ENCODE measurements at places on chromosomes 3 and 15.

DNA sequence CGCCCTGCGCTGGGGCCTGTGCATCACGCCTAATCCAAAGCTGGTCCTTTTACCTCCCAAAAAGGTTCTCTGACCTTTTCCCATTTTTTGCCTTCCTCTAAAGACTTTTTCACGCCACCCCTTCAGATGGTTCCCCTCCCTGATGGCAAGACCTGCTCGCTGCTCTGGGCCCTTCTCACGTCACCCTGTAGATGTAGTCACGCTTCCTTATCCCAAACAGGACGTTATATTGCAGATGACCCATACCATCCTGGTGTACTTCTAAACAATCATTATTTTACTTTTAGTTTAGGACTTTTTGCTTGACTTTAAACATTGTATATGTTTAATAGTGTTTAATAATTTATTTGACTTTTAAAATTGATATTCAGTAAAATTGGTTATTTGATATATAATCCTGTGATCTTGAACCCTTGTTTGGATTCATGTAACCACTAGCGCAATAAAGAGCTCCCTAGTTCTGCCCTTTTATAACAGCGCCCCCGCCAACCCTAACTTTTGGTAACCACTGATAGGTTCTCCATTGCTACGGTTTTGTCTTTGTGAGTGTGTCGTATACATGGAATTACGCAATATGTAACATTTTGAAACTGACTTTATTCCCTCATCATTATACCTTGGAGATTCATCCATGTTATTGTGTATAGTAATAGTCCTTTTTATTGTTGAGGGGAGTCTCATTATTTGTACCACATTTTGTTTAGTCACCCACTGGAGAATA is 159.0 kb upstream of the CHRNA7 start:
- H3K27ac ChIP-seq, result no peak overlapping the region
- H3K4me3 ChIP-seq, result no peak overlapping the region
- no peaks in the 10 kb centered on the region for H3K4me1 ChIP-seq

- no peak overlapping the region for H3K4me3 ChIP-seq
- no peaks in the 10 kb centered on the region for H3K36me3 ChIP-seq
- no peaks in the 10 kb centered on the region for H3K27me3 ChIP-seq
- no peak for DNase-seq
- peaks cover 8% of the 10 kb centered on the region for H3K4me1 ChIP-seq
Observed at GRCh38 chr15:82963471-82964341, 11.2 kb upstream of the HOMER2 start.

DNA sequence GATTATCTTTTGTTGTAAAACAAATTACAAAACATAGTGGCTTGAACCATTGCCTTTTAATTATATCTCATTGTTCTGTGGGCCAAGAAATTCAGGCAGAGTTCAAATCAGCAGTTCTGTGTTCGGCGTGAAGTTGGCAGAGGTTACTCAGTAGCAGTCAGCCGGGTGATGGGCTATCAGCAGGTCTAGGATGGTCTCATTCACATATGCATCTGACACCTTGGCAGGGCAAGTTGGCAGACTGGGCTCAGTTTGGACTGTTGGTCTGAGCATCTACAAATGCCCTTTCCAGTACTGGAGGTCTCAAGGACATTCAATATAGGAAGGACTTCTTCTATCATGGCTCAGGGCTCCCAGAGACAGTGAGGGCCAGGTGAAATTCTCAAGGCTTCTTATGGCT is 51.2 kb upstream of the ITGA11 start:
- H3K4me1 ChIP-seq, result no peaks in the 10 kb centered on the region
- peaks cover 2% of the 10 kb centered on the region for H3K27me3 ChIP-seq
- no peak overlapping the region for H3K4me3 ChIP-seq
- no peak for DNase-seq

GRCh38 chr15:100671124-100671680 is 68.8 kb downstream of the ASB7 start:
- H3K27me3 ChIP-seq, result no peaks in the 10 kb centered on the region
- no peaks in the 10 kb centered on the region for H3K4me1 ChIP-seq
- H3K27ac ChIP-seq, result no peak overlapping the region
- H3K4me3 ChIP-seq, result no peak overlapping the region
- H3K36me3 ChIP-seq, result no peaks in the 10 kb centered on the region
- DNase-seq, result no peak

GRCh38 chr15:45863881-45864580 is 229.2 kb downstream of the SQOR start:
- H3K27me3 ChIP-seq, result peaks cover 3% of the 10 kb centered on the region
- no peak overlapping the region for H3K27ac ChIP-seq
- no peak overlapping the region for H3K4me3 ChIP-seq
- H3K4me1 ChIP-seq, result no peaks in the 10 kb centered on the region
- H3K36me3 ChIP-seq, result no peaks in the 10 kb centered on the region

DNA sequence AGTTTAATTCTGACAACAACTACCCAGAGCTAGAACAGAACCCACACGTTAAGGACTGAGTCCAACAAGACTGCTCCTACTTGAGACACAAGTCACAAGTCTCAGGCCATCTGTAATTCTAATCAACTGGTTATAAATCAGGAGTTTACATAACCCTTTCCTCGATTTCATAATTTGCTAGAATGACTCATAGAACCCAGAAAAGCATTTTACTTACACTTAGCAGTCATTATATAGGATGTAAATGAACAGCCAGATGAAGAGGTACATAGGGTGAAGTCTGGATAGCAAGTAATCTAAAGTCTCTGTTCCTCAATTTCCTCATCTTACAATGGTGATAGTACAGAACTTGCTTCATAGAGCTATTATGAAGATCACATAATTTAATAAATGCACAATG is 1018.2 kb downstream of the DIPK2A start:
- no peak overlapping the region for H3K4me3 ChIP-seq
- no peaks in the 10 kb centered on the region for H3K36me3 ChIP-seq
- DNase-seq, result no peak
- H3K27me3 ChIP-seq, result no peaks in the 10 kb centered on the region
- no peaks in the 10 kb centered on the region for H3K4me1 ChIP-seq

- H3K27ac ChIP-seq, result no peak overlapping the region
- H3K27me3 ChIP-seq, result no peaks in the 10 kb centered on the region
- H3K4me1 ChIP-seq, result no peaks in the 10 kb centered on the region
Observed at GRCh38 chr15:100687582-100688141, 85.3 kb downstream of the ASB7 start.

DNA sequence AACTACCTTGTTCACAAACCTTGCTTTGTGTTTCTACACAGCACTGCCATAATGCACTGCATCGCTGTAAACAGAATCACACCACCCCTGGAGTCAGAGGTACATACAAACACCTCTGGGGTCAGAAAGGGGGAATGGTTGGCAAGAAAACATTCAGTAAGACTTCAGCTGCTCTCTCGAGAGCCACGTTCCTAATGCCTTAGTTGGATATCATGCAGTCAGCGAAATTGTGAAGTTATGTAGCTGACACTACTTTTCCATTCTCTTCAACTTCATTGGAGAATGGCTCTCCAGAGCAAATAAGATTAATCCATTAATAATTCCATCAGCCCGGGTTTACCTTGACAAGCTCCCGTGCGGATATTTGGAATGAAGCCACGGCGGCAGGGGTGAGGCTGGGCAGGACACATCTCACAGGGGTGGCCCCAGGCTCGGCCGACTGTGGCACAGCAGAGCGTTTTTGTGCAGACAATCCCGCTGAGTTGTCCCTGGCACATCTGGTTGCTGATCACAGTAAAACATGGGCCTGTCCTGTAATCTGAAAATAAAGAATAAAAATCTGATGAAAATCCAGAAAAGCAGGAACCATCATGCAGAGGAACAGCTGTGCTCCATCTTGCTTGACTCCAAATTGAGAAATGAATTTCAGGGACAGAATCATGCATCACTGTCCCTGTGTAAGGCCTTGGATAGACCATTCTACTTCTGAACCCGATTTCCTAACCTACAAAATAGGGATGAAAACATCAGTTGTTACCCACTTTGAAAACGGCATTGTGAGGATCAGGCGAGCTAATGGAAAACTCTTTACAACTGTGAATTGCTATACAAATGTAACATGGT is 108.0 kb downstream of the FBN1 start:
- H3K4me1 ChIP-seq, result no peaks in the 10 kb centered on the region
- H3K36me3 ChIP-seq, result no peaks in the 10 kb centered on the region
- no peaks in the 10 kb centered on the region for H3K27me3 ChIP-seq
- no peak for DNase-seq
- no peak overlapping the region for H3K4me3 ChIP-seq

DNA sequence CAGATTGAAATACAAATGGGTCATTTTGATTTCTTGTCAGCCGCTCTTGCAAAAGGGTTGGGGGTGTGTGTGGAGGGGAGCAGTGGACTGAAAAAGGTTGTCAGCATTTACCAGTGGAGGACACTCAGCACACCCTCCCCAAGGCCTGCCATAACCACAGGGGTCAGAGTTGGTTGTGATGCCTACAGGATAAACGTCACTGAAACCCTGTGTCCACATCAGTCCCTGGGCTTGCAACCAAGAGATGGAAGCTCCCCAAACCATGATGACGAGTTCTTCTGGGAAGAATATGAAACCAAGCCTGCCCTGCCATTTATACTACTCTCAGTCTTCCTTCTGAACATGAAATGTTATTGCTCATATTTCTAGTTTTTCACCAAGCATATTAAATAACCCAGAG is 54.0 kb upstream of the UMPS start:
- no peak for DNase-seq
- peaks cover 6% of the 10 kb centered on the region for H3K27me3 ChIP-seq
- H3K36me3 ChIP-seq, result no peaks in the 10 kb centered on the region
- H3K4me3 ChIP-seq, result no peak overlapping the region

DNA sequence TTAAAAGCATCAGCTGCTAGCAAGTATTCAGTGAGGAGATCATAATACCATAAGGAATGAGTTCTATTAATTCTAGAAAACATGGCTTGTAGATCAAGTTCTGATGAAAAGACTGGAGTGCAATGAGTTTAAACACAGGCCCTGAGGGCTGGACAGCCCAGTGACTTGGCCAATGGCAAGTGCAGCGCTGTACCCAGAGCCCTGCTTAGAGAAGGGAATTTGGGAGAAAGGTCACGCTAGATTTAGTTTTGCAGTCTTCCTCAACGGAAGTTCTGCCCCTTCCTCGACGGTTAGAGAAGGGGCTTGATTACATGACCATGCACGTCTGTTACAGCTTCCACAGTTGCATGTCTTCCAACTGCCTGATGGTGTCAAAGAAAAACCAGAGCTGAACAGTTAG is 4.0 kb downstream of the TMEM212 start:
- no peak overlapping the region for H3K4me3 ChIP-seq
- H3K27ac ChIP-seq, result no peak overlapping the region
- H3K36me3 ChIP-seq, result no peaks in the 10 kb centered on the region
- DNase-seq, result no peak

DNA sequence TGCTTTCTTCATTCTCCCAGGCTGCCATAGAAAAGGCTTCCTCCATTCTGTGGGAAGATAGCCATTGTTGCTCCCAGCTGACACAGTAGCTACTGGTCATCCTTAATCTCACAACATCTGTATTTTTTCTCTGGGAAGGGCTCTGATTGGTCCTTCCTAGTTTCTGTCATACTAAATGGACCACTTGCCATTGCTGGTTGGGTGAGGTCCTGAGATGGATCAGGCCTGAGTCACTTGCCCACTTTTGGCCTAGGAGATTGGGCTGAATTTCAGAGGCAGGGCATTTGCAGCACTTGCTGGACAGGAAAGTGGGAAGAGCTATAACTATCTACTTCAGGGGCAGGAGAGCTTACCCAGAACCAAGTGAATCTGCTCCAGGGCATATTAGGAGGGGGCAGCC is 106.5 kb upstream of the PROK2 start:
- DNase-seq, result no peak
- no peak overlapping the region for H3K4me3 ChIP-seq
- no peak overlapping the region for H3K27ac ChIP-seq
- peaks cover 3% of the 10 kb centered on the region for H3K27me3 ChIP-seq
- no peaks in the 10 kb centered on the region for H3K4me1 ChIP-seq
- H3K36me3 ChIP-seq, result no peaks in the 10 kb centered on the region

DNA sequence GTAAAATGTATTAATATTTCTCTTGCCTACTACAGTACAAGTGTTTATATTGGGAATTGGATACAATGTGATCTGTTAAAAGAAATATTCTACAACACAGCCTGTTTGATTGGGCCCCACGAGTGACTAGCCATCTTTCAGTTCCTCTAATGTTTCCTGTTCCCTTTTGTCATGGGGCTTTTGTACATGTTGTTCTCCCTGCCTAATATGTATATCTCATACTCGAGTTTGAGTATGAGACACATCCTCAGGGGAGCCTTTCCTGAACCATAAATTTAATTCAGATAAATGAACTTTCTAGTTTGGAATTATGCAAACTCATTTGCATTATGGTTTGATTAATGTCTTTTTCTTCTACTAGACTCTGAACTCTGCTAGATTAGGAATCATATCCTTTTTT is 65.5 kb downstream of the MEF2A start:
- DNase-seq, result no peak
- peaks cover 29% of the 10 kb centered on the region for H3K36me3 ChIP-seq
- H3K27me3 ChIP-seq, result no peaks in the 10 kb centered on the region
- H3K4me1 ChIP-seq, result no peaks in the 10 kb centered on the region
- no peak overlapping the region for H3K27ac ChIP-seq
- H3K4me3 ChIP-seq, result no peak overlapping the region

DNA sequence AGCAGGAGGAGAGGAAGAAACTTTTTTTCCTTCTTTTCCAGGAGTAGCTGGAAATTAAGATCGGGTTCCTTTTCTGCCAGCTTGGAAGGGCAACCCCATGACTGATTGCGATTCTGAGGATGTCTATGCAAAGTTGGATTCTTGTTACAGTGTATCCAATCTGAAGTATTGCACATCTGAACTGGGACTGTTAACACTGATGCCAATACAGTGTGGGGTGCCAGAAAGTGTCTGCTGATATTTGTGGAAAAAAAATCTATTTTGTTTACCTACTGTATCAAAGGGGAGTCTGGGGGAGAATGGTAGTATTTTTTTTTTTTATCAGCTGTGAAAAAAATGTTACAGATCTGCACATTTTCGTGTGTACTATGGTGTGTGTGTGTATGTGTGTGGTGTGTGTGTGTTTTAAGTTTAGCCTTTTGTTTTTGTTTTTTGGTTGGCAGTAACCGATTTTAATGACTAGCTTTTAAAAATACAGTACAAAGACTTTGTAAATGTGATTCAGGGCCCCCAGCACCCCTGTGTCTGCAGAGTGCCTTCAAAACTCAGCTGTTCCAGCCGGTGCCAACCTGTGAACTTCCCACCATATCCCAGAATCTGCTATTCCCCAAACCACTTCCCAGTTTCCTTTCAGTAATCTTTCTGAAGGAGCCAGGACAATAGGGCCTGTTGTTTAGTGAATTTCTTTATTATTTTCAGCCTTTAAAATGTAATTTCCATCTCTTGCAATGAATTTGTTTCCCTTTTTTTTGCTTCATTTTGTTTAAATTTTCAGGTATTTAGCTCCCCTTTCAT is 1.9 kb downstream of the RAP2B start:
- H3K4me3 ChIP-seq, result peak overlapping the region; percentile 94
- DNase-seq, result no peak
- no peak overlapping the region for H3K27ac ChIP-seq
- no peaks in the 10 kb centered on the region for H3K27me3 ChIP-seq
- H3K36me3 ChIP-seq, result peaks cover 6% of the 10 kb centered on the region

DNA sequence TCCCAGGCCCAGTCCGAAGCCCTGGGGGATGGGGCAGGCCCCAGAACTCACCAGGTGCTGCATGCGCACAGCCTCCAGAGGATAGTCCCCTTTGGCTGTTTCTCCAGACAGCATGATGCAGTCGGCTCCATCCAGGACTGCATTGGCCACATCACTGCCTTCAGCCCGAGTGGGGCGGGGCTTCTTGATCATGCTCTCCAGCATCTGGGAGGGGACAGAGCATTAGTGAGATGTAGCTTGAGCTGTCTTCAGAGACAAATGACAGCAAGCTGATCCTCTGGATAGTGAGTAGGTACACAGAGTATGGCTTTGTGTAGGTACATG is 9.1 kb upstream of the GRAMD2A start:
- H3K27ac ChIP-seq, result no peak overlapping the region
- no peak for DNase-seq
- no peak overlapping the region for H3K4me3 ChIP-seq
- H3K36me3 ChIP-seq, result peaks cover 98% of the 10 kb centered on the region
- H3K4me1 ChIP-seq, result no peaks in the 10 kb centered on the region

Data from DND-41 (cell line).